ENCODE measurements at places on chromosomes 7 and 10. TPM values are rescaled to one million over a fixed set of nuclear protein-coding genes. Genes with fewer than 3 reads are reported as not detected.

DNA sequence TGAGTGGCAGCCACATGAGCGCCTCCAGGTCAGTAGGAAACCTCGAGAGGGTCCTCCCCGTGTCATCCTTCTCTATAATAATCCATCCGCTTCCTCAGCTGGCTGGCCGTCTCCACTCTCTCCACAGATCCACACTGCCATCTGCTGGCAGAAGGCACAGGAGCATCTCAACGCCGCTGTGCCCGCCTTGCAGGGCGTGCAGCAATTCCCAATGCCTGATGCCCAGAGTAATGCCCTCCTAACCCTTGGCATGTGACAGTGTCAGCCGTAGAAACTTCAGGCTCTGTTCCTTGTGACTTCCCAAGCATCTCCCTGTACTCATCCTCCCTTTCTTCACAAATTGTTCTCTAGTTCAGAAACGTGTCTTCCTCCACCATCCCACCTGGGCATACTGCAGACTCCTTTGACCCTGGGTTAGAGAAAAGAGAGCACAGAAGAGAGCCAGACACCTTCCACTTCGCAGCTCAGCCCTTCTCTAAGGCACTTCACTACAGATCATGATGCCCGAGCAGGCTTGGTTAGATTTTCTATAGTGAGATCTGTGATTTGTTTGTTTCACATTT is 70.8 kb downstream of the XPNPEP1 start:
- no peak for DNase-seq

DNA sequence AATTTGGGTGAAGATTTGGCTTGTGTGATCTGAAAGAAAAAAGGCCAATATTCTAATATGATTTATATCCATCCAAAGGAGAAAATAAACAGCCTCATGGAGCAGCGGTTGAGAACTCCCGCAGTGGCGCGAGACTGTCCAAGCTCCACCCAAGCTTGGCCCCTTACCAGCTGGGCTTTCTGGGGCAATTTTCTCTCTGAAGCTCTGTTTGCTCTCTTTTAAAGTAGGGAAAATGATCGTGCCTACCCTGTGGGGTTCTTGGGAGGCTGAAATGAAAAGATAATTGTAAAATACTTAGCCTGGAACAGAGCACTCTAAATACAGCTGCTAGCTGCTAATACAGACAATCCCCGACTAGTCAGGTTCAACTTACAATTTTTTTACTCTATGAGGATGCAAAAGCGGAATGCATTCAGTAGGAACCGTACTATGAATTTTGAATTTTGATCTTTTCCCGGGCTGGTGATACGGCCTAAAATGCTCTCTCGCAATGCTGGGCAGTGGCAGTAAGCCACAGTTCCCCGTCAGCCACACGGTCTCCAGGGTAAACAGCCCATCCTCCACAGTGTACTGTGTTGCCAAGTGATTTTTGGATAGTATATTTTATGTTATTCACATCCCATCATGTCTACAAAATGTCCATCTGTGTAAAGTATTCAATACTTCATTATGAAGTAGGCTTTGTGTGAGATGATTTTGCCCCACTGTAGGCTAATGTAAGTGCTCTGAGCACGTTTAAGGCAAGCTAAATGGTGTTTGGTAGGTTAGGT is 137.7 kb downstream of the CHN2 start:
- no peak for DNase-seq

DNA sequence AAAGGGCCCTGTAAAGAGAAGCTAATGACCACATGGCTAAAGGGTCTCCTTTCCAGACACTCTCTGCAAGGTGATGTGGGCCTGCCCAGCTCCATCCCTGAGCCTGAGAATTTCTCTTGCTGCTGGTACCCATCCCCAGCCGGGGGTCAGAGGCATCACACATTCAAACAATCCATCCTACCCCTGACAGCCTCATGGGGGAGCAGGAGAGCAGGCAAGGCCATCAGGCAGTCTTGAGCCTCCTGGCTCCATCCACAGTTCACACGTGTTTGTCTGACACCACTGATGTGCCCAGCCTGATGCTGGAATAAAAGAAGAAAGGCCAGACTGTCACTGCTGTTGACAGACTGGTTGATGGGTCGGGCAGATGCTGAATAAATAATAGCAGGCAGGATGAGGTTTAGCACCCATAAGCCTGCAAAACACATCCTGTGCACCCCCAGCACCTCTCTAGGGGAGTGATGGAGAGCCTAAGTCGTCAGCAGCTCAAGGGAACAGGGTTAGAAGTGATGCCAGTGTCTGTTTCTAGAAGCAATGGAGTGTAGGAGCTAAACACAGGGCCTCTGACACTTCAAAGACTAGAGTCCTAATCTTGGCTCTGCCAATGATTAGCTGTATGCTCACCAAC is 43.5 kb downstream of the TLL2 start:
- DNase-seq, result no peak

- DNase-seq, result no peak
Measured at GRCh38 chr10:23171232-23171876, 20.8 kb upstream of the PTF1A start.

- no peak for DNase-seq
Measured at GRCh38 chr10:125455431-125455830, 227.5 kb downstream of the TEX36 start.

Gene NUTM2E
- polyA plus RNA-seq, result 0.17 TPM

DNA sequence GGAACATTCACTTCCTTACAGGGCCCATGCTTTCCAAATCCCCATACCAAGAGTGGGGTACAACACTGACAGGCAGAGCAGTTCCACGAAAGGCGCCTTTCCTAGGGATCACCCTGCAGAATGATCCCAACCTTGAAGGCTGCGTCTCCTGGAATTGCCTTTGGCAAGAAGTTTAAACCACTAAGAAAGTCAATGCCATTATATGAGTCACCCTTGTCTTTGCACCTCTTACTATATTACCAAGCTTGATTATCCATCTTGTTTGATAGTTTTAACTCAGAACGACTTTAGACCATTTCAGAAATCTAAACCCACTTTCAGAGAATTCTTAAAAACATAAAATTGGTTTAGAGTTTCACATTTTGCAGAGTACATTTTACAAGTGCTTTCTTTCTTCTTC is 282.1 kb downstream of the ARHGAP12 start:
- no peak for DNase-seq

All from keratinocyte (primary cell).